ENCODE measurements at places on chromosomes 5 and 9.

DNA sequence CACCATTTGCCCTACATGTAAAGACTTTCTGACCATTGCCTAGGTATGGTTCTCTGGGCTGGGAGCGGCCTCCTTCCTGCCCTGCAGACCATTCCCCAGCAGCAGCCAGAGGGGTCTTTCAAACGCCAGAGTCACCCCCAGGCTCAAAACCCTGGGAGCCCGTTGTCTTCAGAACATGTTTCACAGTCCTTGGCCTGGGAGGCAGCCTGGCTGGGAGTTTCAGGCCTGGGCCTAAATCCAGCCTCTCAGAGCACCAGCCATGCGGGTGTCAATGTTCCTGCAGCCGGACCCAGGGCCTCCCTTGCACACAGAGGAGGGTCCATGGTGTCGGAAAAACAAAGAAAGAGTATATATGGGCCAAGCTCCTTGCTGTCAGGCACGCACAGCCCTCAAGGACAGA, 145.2 kb upstream of the FOXD4L5 start:
- no peak for DNase-seq

- no peak for DNase-seq
Measured at GRCh38 chr5:172523146-172523745, 68.9 kb upstream of the SH3PXD2B start.

DNA sequence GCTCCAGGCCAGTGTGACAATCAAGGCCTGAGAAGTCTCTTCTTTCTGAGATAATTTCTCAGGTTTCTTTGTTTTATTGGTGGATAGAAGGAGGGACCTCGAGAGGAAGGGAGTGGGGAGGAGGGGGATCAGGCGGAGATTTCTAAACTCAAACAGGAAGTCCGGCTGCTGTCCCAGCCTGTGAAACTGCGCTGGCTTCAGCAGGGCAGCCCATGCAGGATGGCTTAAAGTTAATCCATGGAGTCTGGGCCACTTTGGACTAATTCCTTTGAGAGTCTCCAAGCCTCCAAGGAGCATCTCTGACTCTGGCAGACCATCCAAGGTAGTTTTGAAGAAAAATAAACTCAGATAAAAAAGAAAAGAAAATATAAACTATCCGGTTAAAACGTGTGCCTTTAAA, 378.5 kb downstream of the MLLT3 start:
- no peak for DNase-seq

GRCh38 chr5:83306572-83307241, 164.8 kb upstream of the VCAN start:
- peak; percentile 93 for DNase-seq

GRCh38 chr9:9612270-9612669, 1000.5 kb downstream of the PTPRD start:
- no peak for DNase-seq

DNA sequence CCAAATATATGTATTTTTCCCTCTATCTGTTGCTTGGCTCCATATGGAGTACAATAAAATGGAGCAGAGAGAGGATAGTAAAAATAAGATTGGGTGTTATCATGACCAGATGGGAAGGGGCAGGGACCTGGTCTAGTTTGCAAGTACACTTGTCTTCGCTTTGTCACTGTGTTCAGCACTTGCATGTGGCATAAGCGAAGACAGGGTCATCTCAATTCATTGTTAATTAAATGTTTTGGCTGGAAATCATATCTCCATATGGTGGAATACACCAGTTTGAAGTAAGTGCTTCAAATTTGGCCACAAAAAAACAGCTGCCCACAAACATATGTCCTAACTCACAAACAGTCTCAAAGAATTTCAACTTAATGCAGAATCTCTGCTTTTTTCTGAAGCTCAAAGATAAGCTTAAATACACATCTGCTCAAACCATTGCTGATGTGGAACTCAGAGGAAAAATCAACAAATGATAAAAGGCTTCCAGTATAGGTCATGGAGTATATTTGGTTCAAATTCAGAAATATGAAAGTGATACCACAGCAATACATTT, 865.4 kb downstream of the TLE4 start:
- DNase-seq: no peak

- no peak for DNase-seq
Measured at GRCh38 chr5:43245724-43246385, 53.8 kb downstream of the NIM1K start.

GRCh38 chr9:112065806-112066606, 109.1 kb downstream of the SUSD1 start:
- DNase-seq: peak; percentile 83

DNA sequence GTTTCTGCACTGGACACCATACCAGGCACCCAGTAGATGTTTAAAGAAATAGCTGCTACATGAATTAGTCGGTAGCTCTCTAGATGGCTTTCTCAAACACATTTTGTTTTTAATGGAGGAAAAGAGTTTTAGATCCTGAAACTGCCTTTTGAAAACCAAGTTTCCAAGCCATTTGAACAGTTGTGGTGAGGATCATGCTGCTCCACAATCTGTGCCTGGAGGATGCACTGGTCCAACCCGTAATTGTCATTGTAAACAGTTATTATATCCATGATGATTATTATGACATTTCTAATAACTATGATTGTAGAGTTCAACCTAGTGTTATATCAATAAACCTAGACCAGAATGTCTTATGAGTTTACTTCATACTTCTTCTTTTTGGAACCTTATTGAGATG, 35.9 kb upstream of the ZFAND5 start:
- no peak for DNase-seq

GRCh38 chr5:102628441-102629175, 126.5 kb upstream of the PAM start:
- peak; percentile 48 for DNase-seq

- DNase-seq: peak; percentile 25
Measured at GRCh38 chr5:14700478-14701436, 36.2 kb downstream of the OTULIN start.

- peak; percentile 83 for DNase-seq
Measured at GRCh38 chr5:172777881-172778814, 7.2 kb upstream of the DUSP1 start.

DNA sequence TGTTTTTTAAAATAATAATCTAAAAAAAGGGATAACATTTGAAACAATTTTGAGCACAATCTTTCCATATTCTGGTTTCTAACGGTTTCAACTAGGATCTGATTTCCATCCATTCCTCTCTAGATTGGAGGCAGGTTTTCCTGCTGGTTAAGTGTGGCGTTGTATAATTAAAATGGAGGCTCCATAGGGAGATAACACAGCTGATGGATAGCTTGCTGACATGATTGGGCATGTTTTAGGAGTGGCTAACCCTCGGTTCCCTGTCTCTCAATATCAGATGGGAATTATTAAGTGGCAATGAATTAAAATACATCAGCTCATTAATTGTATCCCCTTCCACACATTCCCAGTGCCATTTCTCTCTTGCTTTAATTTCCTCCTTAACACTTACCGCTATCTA, 209.0 kb downstream of the ALDH1A1 start:
- no peak for DNase-seq

GRCh38 chr5:160230686-160231527, 1.6 kb downstream of the FABP6 start:
- peak; percentile 30 for DNase-seq

DNA sequence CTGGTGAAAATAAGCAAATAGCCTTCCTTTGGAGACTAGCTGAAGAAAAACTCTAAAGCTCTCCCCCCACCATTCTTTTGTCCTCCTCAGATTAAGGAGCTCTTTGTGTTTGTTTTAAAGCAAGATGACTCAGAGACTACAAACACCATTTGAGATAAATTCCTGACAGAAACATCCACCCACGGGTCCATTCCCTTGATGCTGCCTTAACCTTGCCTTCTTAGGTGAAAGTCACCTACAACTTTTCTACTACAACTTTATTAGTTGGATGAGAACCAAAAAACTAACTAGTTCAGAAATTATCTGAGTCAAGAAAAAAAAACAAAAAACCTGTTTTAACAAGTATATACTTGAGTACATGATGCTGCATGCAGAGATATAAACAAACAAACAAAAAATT, 831.1 kb downstream of the NR2F1-AS1 start:
- DNase-seq: peak; percentile 9

GRCh38 chr5:72477176-72477575, 30.0 kb downstream of the ZNF366 start:
- no peak for DNase-seq

- peak; percentile 67 for DNase-seq
Measured at GRCh38 chr5:154860123-154860522, 1.7 kb downstream of the CNOT8 start.

- no peak for DNase-seq
Measured at GRCh38 chr5:131107128-131107527, 57.9 kb downstream of the HINT1 start.

GRCh38 chr9:68643901-68644809, 60.9 kb upstream of the PIP5K1B start:
- no peak for DNase-seq
